ENCODE measurements at places on chromosomes 4 and X.
A peak's percentile ranks its signal among the peaks of the same experiment; 100 is the strongest.

- H3K4me3 ChIP-seq = no peak overlapping the region
- H3K27me3 ChIP-seq = no peaks in the 10 kb centered on the region
- H3K36me3 ChIP-seq = no peaks in the 10 kb centered on the region
Measured at GRCh38 chr4:121138039-121138825, 25.9 kb downstream of the TNIP3 start.

GRCh38 chrX:55794405-55794804 lies 76.9 kb downstream of the RRAGB start:
- peaks cover 18% of the 10 kb centered on the region for H3K36me3 ChIP-seq
- H3K27ac ChIP-seq = peak overlapping the region; percentile 19
- peak; percentile 85 for ATAC-seq
- H3K4me3 ChIP-seq = no peak overlapping the region
- H3K4me1 ChIP-seq = peaks cover 17% of the 10 kb centered on the region

DNA sequence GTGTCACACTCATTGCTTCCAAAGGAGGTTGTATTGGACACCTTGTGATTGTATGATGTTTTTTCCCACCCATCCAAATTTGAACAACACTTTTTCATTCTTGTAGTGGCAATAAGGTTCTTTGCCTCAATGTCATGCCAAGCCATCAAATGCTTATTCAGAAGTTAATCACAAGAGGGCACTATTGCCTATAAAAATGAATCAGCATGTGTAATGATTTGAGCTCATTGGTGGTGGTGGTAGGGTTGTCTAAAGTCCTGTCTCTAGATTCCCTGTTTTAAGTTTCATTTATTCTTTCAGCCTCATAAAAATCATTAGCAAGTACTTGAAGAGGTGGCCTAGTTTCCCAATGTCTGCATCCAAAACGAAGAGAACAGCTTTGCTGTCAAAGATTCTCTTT lies 37.0 kb downstream of the IRS4 start:
- H3K4me1 ChIP-seq = no peaks in the 10 kb centered on the region
- H3K27ac ChIP-seq = no peak overlapping the region
- no peaks in the 10 kb centered on the region for H3K36me3 ChIP-seq
- no peaks in the 10 kb centered on the region for H3K27me3 ChIP-seq
- H3K4me3 ChIP-seq = no peak overlapping the region

GRCh38 chrX:131366407-131366806 lies 77.3 kb upstream of the IGSF1 start:
- H3K4me3 ChIP-seq = no peak overlapping the region
- H3K4me1 ChIP-seq = no peaks in the 10 kb centered on the region
- H3K27me3 ChIP-seq = no peaks in the 10 kb centered on the region
- no peak overlapping the region for H3K27ac ChIP-seq

DNA sequence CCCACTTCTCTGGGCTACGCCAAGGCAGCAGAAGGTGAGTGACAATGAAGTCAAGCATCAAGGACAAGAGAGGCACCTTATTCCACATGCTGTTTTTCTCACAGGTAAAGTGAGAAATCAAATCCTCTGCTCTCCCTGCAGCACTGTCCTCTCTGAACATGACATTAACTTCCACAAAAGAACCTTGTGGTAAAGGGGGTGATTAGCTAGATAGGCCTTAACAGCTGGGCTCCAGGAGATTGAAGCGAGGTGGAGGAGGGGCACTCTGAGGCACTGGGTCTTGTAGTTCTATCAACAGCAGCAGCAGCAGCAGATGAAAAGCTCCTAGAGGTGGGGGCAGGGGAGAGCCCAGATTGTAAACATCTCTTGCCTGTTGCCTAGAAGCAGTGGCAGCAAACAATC lies 96.8 kb upstream of the CXXC4 start:
- H3K27ac ChIP-seq = no peak overlapping the region
- H3K27me3 ChIP-seq = peaks cover 20% of the 10 kb centered on the region
- no peaks in the 10 kb centered on the region for H3K36me3 ChIP-seq

GRCh38 chrX:133444196-133444595 lies 28.9 kb upstream of the GPC4 start:
- no peak for ATAC-seq
- no peaks in the 10 kb centered on the region for H3K27me3 ChIP-seq
- H3K4me3 ChIP-seq = no peak overlapping the region

DNA sequence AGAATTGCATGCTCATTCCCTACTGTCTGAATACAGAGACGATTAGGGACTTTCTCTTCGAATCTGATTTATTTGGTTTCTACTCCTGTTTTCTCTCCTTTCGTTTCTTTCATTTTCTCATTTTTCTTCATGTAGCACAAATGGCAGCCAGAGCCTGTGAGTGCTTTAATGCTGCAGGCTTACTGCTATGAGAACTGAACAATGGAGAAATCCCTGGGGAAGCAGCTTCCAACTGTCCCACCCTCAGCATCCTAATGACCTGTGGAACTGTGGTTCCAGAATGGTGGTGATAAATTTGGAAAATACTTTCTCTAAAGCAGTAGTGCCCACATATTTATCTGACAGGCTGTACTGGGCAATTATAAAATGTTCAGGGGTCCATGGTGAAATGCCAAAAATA lies 930.4 kb downstream of the DMD start:
- no peak overlapping the region for H3K27ac ChIP-seq
- no peaks in the 10 kb centered on the region for H3K4me1 ChIP-seq
- no peaks in the 10 kb centered on the region for H3K36me3 ChIP-seq
- no peaks in the 10 kb centered on the region for H3K27me3 ChIP-seq
- no peak for ATAC-seq

DNA sequence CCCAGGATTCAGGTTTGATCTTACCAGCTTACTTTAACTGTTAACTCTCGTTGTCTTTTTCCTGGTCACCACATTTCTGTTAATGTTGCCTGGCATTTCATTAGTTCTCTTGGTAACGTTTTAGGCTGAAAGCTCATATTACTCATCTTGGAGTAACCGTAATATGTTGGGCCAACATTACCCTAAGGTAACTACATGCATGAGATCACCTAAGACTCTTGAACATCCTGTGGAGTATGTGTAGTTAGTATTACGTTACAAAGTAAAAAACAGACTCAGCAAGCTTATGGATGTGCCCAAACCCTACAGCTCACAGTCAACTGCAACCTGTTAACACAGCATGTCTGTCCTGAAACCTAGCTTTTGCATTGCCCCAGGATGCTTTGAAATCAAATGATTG lies 203.3 kb upstream of the HS3ST1 start:
- H3K4me3 ChIP-seq = no peak overlapping the region
- peaks cover 8% of the 10 kb centered on the region for H3K4me1 ChIP-seq
- ATAC-seq = no peak
- H3K36me3 ChIP-seq = no peaks in the 10 kb centered on the region

DNA sequence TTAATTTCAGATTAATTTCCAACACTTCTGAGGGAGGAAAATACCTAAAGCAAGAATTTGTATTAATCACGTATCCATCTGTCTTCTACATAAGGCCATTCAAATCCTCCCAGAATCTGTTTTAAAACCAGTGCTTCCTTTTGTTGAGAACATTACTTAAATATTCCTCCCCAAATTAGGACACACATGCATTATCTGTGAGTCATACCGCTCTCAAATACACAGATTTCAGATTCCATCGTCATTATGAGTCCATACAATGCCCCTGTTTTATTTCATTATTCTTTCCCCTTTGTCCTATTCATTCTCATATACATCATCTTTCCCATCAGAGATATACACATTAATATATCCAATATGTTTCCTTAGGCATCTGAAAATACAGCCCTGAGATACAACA lies 57.3 kb upstream of the PRSS12 start:
- no peak overlapping the region for H3K4me3 ChIP-seq
- H3K27ac ChIP-seq = no peak overlapping the region
- H3K36me3 ChIP-seq = no peaks in the 10 kb centered on the region
- no peaks in the 10 kb centered on the region for H3K27me3 ChIP-seq
- no peaks in the 10 kb centered on the region for H3K4me1 ChIP-seq

GRCh38 chr4:25953740-25954139 lies 39.7 kb downstream of the SMIM20 start:
- H3K4me3 ChIP-seq = no peak overlapping the region
- no peaks in the 10 kb centered on the region for H3K4me1 ChIP-seq
- no peaks in the 10 kb centered on the region for H3K36me3 ChIP-seq
- ATAC-seq = no peak
- no peak overlapping the region for H3K27ac ChIP-seq

- H3K27ac ChIP-seq = peak overlapping the region; percentile 97
- no peaks in the 10 kb centered on the region for H3K27me3 ChIP-seq
- H3K4me3 ChIP-seq = peak overlapping the region; percentile 98
- peaks cover 37% of the 10 kb centered on the region for H3K36me3 ChIP-seq
- ATAC-seq = no peak
Measured at GRCh38 chrX:48684134-48684533, 535 bp downstream of the WAS start.

- H3K27me3 ChIP-seq = no peaks in the 10 kb centered on the region
- ATAC-seq = no peak
- no peak overlapping the region for H3K27ac ChIP-seq
- H3K4me1 ChIP-seq = no peaks in the 10 kb centered on the region
Measured at GRCh38 chr4:123018396-123018775, 96.0 kb upstream of the NUDT6 start.

DNA sequence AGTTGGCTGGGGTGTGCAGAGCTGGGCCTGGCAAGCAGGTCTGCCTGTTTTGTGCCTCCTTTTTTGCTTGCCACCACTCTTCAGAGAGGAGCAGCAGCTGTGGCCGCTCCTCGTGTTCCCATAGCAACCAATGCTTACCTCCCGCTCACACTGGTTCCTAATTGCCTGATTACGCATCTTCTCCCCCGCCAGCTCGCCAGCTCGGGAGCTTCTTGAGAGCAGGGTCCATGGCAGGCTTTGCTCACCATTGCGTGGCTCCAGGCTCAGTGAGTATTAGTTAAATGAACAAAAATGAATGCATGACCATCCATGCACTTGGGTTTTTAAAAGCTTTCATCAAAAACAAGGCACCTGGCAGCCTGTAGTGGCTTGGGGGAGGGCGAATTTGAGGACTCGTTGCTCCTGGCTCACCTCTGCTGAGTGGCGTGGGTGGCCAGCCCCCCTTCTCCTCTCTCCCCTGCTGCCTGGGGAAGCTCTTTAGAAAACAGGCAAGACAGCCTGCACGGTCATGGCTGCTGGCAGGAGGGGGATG lies 14.2 kb upstream of the PJA1 start:
- no peak overlapping the region for H3K4me3 ChIP-seq
- no peak overlapping the region for H3K27ac ChIP-seq
- ATAC-seq = no peak
- no peaks in the 10 kb centered on the region for H3K36me3 ChIP-seq
- no peaks in the 10 kb centered on the region for H3K4me1 ChIP-seq
- H3K27me3 ChIP-seq = peaks cover 20% of the 10 kb centered on the region

DNA sequence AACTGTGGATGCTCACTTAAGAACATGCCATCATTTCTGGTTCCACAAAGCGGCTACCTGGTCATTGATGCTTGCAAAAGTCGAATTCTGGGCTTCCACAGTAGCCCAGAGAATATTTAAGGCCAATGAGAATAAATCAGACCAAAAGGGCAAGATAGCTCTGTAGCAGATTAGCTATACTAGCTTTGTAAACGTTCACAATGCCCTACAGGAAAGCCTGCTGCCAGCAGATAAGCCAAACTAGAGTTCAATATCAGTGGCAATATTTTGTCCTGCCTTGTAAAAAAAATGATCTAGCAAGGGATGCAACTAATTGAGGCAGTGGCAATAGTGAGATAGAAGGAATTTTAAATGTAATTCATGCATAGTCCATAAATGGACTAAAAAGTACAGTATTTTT lies 387.7 kb upstream of the TEX13C start:
- no peak overlapping the region for H3K4me3 ChIP-seq
- H3K27me3 ChIP-seq = no peaks in the 10 kb centered on the region
- no peak overlapping the region for H3K27ac ChIP-seq
- H3K4me1 ChIP-seq = no peaks in the 10 kb centered on the region
- no peak for ATAC-seq

All from stimulated activated memory B cell treated with anti-CD40 and anti-IgM and Interleukin-4, amounts not matched to agents 10 μg/mL and 1 μg/mL and 100 μg/mL, for 72 hours (primary cell).